Stimulated activated CD8-positive, alpha-beta memory T cell treated with anti-CD3 and anti-CD28 coated beads, Interleukin-7, amount 100 ng/mL, for 48 hours (primary cell): ENCODE measurements at places on chromosomes 5 and 9.

- no peak for DNase-seq
Observed at GRCh38 chr5:12883395-12883794, 979.1 kb upstream of the CTNND2 start.

DNA sequence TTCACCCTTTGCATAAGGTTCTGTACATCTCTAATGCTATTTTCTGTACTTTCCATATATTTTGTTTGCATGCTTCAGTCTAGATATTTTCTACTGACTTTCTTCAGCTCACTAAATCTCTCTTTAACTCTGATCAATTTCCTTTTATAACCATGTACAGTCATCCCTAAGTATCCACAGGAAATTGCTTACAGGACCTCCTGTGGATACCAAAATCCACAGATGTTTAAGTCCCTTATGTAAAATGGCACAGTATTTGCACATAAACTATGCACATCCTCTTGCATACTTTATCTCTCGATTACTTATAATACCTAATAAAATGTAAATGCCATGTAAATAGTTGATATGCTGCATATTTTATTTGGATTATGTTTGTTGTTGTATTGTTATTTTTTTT lies 442.1 kb downstream of the TLE4 start:
- DNase-seq, result no peak

GRCh38 chr5:119368238-119368630 lies 12.4 kb downstream of the TNFAIP8 start:
- no peak for DNase-seq

GRCh38 chr5:51881901-51882300 lies 498.7 kb downstream of the ISL1 start:
- DNase-seq, result no peak

GRCh38 chr9:82890865-82891264 lies 172.1 kb downstream of the RASEF start:
- DNase-seq, result no peak

DNA sequence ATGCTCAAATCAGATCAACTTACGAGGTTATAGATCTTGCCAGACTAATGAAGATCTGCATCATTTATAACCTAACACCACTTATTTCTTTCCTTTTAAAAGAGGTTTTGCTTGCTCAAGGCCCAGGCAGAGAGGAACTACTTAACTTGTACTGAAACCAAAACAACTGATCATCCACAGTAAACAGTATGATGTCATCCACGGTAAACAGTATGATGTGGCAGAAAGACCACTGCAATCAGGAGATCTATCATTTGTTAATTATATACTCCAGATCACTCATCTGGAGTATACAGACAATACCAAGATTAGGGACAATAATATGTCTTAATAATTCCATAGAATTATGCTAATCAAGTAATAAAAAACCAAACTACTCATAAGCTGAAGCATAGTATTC lies 116.8 kb downstream of the ADAMTS6 start:
- DNase-seq, result no peak

- DNase-seq, result no peak
Observed at GRCh38 chr5:14213813-14214585, 70.9 kb downstream of the TRIO start.

GRCh38 chr9:82115331-82115730 lies 126.8 kb downstream of the SPATA31D1 start:
- no peak for DNase-seq

DNA sequence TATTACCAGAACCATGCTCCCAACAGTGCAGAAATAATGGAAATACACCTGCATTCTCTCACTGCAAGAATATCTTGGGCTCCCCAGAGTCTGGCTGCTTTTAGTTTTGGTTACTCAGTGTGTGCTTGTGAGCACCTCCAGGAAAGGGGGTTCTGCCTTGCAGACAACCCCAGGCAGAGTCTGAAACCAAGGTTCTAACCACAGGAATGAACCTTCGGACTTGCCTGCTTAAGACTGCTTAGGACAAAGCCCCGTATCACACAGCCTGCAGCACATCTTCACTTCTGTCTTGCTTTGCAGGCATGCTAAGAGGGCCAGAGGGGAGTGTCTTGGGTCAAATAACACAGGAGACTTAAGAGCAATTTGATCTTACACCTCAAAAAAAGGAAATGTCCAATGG lies 94.8 kb upstream of the SPATA31C2 start:
- DNase-seq, result no peak

DNA sequence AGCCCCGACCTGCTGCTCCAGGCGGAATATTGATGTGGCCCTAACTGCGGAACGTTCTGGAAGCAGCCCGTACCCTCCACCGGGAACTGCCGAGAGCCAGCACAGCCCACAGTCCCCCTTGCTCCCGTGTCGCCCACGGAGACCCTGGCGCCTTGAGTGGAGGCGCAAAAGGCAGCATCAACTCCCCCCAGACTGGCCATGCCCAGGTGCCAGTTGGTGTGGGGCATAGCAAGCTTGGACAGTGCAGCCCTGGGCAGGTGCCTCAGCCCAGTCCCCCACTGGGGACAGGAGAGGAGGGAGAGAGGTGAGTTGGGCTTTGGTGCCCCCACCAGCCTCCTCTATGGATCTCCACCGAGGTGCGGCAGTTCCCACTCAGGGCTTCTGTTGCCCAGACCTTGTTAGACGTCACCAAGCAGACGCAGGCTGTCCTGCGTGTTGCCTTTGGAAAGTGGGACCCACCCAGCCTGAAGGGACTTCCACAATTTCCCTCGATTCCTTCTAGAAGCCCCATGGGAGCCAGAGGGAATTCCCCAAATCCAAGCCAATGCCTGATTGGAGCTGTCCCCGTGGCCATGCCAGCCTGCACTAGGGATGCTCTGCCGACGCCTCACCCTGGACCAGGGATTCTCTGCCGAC lies 19.8 kb upstream of the NRARP start:
- no peak for DNase-seq

DNA sequence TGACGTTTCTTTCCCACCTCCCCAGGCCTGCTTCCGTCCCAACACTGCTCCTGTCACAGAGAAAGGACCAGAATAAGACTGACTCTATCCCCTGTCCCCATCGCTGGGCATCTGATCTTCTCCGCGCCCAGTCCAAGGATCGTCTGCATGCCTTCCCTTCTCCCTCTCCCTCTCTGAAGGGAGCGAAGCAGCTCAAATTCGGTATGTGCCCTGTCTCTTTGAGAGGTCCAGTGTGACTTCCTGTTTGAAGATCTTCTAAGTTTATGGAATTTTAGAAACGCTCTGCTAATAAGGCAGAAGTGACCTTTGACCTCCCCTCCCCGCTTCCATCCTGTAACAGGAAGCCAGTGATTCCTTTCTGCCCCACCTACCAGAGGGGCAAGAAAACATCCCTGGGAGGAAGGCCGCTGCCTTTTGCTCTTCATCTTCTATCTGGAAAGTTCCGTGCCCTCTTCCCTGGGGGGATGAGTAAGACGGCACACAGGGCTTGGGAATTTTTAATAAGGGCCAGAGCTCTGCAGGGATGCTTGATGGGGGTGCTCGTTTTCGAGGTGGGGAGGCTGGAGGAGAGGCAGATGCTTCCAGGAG lies 40.7 kb upstream of the RNU6ATAC start:
- no peak for DNase-seq

DNA sequence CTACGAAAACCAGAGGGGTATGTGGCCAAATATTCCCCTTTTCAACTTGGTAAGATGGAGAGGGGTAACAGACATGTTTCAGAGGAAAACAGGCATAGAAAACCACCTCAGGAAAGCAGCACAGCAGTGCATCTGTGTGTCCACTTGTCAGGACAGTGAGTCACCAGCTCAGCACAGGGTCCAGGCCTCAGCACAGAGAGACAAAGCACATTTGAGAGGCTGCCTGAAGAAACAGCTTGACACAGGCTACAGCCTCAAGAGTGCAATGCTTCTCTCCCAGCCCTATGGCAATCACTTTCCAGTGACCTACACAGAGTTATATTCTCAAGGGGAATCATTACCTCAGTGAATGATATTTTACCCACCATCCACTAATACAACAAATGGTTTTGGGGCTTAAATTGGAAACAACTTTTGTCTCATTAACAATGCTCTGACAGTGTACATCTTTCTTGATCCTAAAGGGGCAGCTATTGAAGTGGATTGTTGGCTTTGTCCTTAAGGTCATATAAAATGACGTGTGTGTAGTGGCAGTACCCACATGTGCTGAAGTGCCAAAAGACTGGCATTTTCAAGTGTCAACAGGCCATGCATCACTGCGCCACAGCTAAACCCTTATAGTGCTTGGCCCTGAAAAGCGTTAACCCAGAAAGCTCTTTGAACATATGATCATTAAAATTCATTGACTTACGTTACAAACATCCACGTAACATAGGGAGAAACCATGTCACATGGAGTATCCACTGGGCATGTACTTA lies 46.4 kb downstream of the ERMP1 start:
- no peak for DNase-seq

- DNase-seq, result peak; percentile 15
Observed at GRCh38 chr5:168987543-168988300, 313.2 kb downstream of the SLIT3 start.

- DNase-seq, result no peak
Observed at GRCh38 chr9:126839301-126839700, 21.1 kb upstream of the ZBTB34 start.

DNA sequence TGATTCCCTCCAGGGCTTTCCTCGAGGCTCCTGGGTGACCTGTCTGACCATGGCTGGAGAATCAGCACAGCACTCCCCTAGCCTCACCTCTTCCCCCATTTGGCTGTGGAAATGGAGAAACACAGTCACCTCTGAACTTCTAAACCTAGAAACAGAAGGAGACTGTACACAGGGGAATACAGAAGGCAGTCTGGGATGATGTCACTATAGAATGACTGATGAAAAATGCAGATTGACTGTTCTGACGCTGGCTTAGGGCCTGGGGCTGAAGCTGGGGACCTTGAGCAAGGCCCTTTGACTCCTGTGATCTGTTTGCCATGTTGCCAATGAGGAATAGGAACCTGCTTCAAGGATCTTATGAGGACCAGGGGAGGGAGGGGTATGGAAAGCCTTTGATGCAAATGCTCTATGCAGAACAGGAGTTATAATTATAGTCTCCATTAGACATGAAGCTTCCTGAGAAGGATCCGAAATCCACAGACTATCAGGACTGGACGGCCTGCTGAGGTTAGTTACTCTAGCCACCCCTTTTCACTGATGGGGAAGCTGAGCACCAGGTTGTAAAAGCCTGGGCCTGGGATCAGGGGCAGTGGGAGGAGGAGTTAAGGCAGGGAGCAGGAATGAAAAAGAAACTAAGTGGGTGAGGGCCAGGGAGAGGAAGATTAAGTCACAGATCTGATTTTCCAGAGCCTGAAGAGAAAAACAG lies 24.4 kb upstream of the ANXA6 start:
- no peak for DNase-seq

GRCh38 chr5:127014573-127014972 lies 15.8 kb downstream of the MARCHF3 start:
- no peak for DNase-seq

GRCh38 chr5:151022511-151023018 lies 2.2 kb downstream of the GPX3 start:
- no peak for DNase-seq

GRCh38 chr5:164898705-164899104 lies 1393.3 kb downstream of the MAT2B start:
- DNase-seq, result no peak

GRCh38 chr5:10352430-10353240 lies 860 bp upstream of the MARCHF6 start:
- DNase-seq, result no peak
